Amniotic epithelial cell (primary cell): ENCODE measurements at places on chromosomes 5 and 9.

DNA sequence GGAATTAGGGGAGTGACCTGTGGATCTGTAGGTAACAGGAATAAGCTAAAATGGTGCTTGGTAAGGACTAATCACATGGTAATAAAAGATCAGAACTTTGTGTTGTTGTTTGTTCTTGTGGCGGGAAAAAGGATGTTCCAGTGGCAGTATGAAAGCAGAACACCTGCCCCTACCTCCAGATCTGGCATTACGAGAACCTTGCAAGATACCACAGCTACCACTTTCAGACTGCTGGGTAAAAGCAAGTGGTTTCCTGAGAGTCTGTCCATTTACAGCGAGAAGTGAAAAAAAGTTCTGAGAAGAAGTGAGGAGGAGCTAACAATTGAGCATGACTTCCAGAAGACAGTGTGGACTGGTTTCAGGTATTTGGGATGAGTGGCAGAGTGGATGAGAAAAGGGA, 252.5 kb downstream of the TLE4 start:
- DNase-seq, result no peak

DNA sequence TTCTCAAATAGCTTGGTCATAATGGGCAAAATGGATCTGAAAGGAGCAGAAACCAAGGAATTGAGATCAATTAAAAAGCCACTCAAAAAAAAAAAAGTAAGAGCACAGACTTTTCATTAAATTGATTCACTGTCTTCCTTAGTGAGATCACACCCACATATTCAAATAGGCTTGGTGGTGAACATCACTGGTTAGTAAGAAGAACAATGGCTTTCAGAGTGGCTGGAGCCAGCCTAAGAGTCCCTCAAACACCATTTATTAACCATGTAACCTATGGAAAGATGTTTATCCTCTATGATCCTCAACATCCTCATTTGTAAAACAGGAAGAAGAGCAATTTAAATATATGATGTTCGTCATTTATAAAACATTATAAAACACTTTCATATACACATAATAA, 12.4 kb downstream of the CCDC112 start:
- no peak for DNase-seq

DNA sequence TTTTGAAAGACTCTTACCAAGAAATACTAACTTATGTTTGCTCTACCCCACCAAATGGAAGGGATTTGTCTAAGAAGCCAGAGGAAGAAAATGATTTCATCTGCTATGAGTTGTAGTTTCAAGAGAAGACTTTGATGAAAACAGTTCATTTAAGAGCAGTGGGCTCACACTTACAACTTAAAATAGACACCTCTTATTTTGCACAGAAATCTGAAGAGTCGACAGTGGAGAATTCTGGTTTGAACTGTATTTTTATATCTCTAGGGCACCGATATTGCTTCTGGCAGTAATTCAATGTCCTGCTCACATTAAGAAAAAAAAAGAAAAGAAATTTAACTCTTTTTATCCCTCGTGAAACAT, 1.9 kb upstream of the DAB2 start:
- DNase-seq, result no peak

- DNase-seq, result peak; percentile 52
These were observed 118.2 kb downstream of the GALNT10 start for GRCh38 chr5:154308443-154309370.

DNA sequence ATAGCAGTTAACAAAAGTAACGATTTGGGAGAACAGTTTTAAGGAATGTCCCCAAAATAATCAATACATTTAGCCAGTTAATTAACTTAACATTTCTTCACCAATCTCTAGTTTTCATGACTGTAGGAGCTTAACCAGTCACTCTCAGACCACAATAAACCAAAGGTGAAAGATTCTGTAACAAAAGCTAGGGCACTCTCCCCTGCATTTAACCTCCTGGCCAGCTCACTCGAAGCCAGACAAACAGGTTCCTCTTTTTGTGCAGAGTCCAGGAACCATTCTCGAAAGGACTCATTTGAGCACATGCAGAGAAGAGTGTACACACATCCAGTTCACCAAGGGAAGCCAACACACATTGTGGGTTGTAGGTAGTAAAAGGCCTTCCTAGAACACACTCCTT, 6.5 kb downstream of the IL7R start:
- DNase-seq, result no peak

- DNase-seq, result no peak
These were observed 327.4 kb upstream of the RPS23 start for GRCh38 chr5:82605441-82605973.

- no peak for DNase-seq
These were observed 15.3 kb downstream of the XRCC4 start for GRCh38 chr5:83092619-83093018.

DNA sequence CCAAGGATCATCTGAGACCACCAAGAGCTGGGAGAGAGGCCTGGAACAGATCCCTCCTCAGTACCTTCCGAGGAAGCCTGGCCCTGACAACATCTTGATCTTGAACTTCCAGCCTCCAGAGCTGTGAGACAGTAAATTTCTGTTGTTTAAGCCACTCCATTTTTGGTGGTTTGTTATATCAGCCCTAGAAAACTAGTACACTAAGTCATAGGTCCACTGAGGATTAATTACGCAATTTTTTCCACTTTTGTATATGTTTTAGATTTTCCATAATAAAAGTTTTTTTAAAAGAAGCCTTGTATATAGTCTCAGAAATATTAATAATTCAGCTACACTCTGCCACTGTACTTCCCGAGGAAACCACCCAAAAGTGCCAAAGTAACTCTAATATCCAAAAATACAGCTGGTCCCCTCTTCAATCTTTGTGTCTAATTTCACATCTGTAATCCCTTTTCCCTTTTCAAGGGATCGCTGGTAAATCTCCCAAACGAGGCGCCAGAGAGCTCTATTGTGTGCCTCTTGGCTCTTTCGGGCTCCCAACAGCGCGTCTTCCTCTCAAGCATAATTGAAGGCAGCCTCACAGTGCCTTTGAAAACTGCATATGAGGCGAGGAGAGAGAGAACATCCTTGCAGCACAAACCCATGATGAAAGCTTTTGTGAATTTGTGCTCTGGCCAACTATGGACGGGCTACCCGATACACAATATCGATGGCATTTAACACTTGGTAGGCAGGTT, 32.7 kb downstream of the PRUNE2 start:
- DNase-seq, result peak; percentile 29

GRCh38 chr5:77599679-77600078, 38.8 kb downstream of the OTP start:
- DNase-seq, result no peak

- peak; percentile 21 for DNase-seq
These were observed 258.6 kb downstream of the CRB2 start for GRCh38 chr9:123614306-123615263.

- DNase-seq, result no peak
These were observed 144.1 kb upstream of the ACOT12 start for GRCh38 chr5:81537905-81538547.

- DNase-seq, result no peak
These were observed 15.0 kb downstream of the SPRY4 start for GRCh38 chr5:142309747-142310318.

DNA sequence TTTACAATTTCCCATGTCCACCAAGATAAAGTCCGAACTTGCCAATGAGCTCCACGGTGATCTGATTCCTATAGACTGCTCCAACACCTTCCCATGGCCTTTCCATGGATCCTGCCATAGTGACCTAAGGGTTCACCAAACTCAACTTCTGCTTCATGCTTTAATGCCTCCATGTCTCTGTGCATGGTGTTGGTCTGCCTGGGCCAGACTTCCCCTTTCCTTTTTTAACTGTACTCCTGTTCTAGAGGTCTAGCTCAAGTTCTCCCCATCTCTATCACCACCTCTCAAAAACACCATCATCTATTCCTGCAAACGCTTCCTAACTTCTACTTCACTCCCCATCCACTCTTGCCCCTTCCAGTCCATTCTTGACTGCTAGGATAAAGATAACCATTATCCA, 14.8 kb upstream of the SMARCA2 start:
- DNase-seq, result no peak

- peak; percentile 17 for DNase-seq
These were observed 59.4 kb upstream of the NFIB start for GRCh38 chr9:14373336-14373666.

- no peak for DNase-seq
These were observed 690.3 kb upstream of the DMAC1 start for GRCh38 chr9:8489835-8490234.
